Fibroblast of skin of left biceps (primary cell): ENCODE measurements at places on chromosomes 6 and 20.

DNA sequence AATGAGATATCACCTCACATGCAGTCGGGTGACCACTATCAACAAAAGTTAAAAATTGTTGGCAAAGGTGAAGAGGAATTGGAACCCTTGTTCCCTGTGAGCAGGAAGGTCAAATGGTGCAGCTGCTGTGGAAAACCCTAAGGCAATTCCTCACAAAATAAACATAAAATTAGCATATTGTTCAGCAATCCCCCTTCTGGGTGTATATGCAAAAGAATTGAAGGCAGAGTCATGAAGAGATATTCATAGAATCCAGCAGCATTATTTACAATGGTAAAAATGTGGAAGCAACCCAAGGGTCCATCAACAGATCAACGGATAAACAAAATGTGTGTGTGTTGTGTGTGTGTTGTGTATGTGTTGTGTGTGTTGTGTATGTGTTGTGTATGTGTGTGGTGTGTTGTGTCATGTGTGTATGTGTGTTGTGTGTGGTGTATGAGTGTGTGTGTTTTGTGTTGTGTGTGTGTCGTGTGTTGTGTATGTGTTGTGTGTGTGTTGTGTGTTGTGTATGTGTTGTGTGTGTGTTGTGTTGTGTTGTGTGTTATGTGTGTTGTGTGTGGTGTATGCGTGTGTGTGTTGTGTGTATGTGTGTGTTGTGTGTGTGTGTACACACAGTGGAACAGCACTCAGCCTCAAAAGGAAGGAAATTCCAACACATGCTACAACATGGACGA is 245.1 kb downstream of the ERMARD start:
- DNase-seq = no peak

GRCh38 chr6:135853986-135854385 is 2.5 kb downstream of the PDE7B start:
- no peak for DNase-seq

GRCh38 chr6:52087498-52087999 is at the start of gene PKHD1:
PKHD1 (minus strand) TSS chr6:52087613; CDS start chr6:52084933, 2,680 bp downstream.
- DNase-seq = no peak

GRCh38 chr20:18587665-18588573 is at the start of gene DTD1:
DTD1 (plus strand) TSS chr20:18588054; CDS start chr20:18588073, 19 bp downstream.
- DNase-seq = peak; percentile 40

DNA sequence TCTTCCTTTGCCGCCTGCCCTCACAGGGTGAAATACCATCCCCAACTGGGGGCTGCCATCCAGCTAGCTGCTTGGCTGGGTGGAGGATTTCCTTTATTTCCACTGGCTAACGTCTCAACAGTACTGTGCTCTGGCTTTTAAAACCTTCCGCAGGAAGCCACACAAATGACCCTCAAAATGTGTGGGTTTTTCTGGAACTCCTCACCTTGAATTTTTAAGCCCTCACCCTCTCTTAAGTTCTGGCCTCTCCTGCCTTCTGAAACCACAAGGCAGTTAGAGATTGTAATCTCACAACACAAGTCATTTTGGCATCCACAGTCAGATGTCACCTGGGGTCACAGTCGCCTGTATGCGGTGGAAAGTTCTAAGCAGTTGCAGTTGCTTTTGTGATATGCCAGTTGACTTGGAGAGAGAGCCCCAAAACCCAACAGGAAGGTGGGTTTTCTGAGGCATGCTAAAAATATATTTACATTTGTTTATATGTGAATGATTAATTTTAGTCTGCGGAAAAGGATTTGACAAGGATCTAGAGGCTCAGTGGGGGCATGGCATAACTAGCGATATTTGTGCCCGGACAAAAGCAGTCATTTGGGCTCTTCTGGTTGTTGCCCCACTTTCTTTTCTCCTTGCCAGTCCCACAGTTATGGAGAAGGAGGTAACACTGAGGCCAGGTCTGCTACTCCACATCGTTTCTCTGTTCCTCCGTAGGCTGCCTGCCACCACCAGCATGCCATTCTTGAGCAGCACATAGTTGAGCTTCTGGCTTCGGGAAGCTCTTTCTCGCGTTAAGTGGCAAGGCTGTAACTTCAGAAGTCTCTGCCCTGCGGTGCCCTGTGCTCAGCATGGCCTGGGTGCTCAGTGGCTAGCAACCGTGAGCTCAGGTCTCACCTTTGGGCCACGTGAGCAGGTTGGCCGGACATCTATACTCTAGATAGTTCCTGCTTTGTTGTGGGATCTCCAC is 335.3 kb downstream of the CD83 start:
- DNase-seq = no peak

DNA sequence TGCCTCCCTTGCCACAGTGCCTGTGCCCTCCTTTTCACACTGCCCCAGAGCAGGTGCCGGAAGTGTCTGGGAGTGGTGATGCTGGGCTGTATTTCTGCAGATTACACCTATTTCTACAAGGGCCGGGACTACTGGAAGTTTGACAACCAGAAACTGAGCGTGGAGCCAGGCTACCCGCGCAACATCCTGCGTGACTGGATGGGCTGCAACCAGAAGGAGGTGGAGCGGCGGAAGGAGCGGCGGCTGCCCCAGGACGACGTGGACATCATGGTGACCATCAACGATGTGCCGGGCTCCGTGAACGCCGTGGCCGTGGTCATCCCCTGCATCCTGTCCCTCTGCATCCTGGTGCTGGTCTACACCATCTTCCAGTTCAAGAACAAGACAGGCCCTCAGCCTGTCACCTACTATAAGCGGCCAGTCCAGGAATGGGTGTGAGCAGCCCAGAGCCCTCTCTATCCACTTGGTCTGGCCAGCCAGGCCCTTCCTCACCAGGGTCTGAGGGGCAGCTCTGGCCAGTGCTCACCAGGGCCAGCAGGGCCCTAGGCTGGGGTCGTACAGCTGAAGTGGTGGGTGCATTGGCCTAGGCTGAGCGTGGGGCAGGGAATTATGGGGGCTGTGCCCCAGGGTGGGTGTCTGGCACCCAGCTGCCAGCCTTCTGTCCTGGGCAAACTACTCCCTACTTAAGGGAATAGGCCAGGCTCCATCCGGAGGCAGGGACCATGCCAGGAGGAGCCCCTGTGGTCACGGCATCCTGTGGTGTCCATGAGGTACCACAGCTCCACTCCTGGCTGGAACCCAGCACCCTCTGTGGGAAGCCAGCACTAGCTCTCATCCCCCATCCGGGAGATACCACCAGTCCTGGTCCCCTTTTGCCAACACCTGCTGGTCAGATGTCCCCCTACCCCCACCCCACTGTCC is 3.5 kb downstream of the MMP24OS start:
- no peak for DNase-seq

- no peak for DNase-seq
These were observed 7.3 kb downstream of the PEDS1 start for GRCh38 chr20:50146214-50146613.

- DNase-seq = no peak
These were observed 87.9 kb downstream of the THBS2 start for GRCh38 chr6:169165561-169166300.

DNA sequence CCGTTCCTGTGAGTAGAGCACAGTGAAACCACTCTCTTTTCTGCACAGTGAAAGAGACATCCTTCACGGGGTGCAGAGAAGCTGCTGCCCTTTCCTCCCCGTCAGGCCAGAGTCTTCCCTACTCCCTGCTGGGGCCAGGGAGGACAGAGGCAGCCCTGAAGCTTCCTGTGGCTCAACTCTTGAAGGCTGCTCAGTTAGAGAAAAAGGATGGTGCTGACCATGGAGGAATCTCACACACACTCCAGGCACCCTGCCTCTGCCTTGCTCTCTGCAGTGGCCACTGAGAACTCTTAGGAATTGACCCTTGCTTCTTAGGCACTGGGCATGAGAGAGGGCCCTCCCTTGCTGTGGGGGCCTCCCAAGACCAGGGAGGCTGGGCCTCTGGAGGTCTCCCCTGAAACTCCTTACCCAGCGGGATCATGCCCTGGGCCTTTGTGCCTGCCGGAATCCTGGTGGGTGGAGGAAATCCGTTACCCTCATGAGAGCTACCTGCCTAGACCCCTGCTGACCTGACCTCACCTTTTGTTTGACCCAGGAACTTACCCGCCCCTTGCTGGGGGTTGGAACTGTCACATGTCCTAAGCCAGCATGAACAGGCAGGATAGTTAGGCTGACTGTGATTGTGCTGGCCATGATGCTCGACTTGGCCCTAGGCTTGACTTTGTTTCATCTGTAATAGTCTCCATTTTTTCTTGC is 65.0 kb upstream of the CD93 start:
- DNase-seq = no peak

GRCh38 chr20:62900052-62900691 is 26.1 kb downstream of the DIDO1 start:
- DNase-seq = no peak
